ENCODE measurements at places on chromosomes 11 and 22. TPM values are rescaled to one million over a fixed set of nuclear protein-coding genes. Genes with fewer than 3 reads are reported as not detected.

Gene ACRV1
- not detected for total RNA-seq

DNA sequence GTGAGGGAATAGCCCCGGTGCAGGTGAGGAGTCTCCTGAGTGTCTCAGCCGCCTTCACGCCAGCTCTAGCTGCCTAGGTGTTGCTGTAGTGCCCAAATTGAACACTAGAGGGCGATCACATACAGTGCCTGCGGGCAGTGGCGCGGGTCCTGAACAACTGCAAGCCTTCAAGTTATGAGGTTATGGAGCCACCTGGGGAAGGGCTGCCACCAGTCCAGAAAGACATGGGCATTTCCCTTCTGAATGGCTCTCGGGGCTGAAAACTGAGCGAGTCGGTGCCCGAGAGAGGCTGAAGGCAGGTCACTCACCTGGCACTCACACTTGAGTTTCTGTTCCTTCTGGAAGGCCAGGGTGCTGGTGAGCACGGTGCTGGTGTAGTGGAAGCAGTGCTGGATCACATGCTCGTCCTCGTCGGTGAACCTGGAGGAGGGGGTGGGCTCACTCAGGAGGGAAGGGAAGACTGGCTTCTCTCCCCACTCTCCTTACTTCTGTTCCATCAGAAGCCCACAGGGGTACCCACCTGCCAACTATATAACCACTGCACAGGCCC lies 88.4 kb downstream of the PDE2A start:
- peaks cover 19% of the 10 kb centered on the region for H3K4me1 ChIP-seq
- H3K27me3 ChIP-seq, result no peaks in the 10 kb centered on the region
- no peaks in the 10 kb centered on the region for H3K36me3 ChIP-seq
- DNase-seq, result peak; percentile 71
- H3K27ac ChIP-seq, result no peak overlapping the region

DNA sequence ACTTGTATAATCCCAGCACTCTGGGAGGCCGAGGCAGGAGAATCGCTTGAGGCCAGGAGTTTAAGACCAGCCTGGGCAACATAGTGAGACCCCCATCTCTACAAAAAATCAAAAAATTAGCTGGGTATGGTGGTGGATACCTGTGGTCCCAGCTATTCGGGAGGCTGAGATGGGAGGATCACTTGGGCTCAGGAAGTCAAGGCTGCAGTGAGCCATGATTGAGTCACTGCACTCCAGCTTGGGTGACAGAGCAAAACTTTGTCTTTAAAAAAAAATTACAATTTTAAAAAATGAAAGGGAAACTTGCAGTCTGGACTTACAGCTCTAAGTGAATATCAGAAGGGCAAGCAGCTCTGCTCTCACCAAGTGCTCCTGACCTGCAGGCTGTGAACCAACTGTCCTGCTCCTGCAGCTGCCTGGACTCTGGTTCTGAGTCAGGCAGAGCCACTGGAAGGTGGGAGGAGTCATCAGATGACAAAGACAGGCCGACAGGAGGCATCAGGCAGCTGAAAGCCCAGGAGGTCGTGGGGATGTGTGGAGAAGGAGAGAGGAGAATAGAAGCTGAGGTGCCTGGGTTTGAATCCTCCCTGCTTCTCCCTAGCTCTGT lies 9.6 kb downstream of the SMTNL1 start:
- peaks cover 13% of the 10 kb centered on the region for H3K4me1 ChIP-seq
- H3K27ac ChIP-seq, result no peak overlapping the region
- no peaks in the 10 kb centered on the region for H3K36me3 ChIP-seq
- H3K27me3 ChIP-seq, result no peaks in the 10 kb centered on the region

DNA sequence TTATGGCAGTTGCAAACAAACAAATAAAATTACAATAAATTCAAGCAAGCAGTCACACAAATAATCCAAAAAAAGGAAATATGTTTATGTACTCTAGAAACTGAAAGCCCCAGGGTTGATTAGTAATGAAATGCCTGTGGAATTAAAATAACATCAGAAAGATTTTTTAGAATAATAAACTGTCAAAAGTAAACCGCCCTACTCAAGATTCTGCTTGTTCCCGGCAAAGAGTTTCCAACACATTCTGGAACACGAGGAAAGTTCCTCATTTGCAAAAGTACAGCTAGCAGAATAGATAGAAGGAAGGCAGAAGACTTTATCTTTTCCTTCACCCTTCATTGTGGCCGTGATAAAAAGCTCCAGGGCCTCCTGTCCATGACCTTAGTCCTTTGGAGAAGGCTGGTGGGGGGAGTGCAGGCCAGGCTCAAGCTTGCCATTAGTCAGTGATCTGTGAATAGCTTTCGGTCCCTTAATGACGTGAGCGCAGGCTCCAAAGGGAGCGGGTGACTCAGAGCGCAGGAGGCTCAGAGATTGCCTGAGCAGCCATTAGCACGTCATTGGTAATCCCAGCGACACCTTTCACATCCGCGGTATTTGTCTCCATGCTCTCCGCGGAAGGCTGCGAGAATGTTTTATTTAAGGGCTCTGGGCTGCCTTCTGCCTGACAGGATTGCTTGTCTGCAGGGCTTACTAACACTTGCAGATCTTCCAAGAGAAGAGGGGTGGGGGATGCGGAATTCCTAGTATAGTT lies 458.3 kb downstream of the METTL15 start:
- no peaks in the 10 kb centered on the region for H3K27me3 ChIP-seq
- no peak overlapping the region for H3K4me3 ChIP-seq
- H3K36me3 ChIP-seq, result no peaks in the 10 kb centered on the region
- peak; percentile 37 for DNase-seq
- no peak overlapping the region for H3K27ac ChIP-seq
- no peaks in the 10 kb centered on the region for H3K4me1 ChIP-seq

DNA sequence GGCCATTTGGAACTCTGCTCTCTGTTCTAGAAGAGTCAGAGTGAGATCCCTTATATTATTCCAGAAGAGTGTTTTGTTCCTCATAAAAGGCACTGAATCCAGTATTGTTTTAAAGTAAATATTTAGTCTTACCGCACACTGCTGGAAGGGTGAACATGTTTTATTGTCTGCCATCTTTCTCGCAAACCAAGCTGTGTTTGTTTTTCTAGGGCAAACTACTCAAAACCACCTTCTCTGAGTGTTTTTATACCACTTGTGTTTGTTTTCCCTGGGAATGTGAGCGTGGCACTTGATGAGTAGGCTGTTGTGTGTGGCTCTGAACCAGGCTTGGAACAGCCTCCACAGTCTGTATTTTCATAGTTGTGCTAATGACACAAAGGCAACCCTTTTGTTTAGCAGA lies 89.8 kb downstream of the DBX1 start:
- no peaks in the 10 kb centered on the region for H3K27me3 ChIP-seq
- H3K4me3 ChIP-seq, result no peak overlapping the region
- no peak for DNase-seq
- peaks cover 3% of the 10 kb centered on the region for H3K4me1 ChIP-seq

Measured in body of pancreas (tissue), 4 donors.